T1000 (cell line): ENCODE measurements at places on chromosomes 2 and 18.

GRCh38 chr2:236607471-236608187 is 38.0 kb downstream of the ACKR3 start:
- no peak for DNase-seq

DNA sequence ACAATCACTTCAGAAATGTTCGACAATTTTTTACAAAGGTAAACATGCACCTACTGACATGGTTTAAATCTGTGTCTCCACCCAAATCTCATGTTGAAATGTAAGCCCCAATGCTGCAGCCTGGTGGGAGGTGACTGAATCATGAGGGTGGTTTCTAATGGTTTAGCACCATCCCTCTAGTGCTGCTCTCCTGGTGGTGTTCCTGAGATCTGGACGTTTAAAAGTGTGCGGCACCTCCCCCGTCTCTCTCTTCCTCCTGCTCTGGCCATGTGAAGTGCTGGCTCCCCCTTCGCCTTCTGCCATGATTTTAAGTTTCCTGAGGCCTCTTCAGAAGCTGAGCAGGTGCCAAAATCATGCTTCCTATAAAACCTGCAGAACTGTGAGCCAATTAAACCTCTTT is 28.3 kb downstream of the MAP3K2 start:
- DNase-seq = no peak

DNA sequence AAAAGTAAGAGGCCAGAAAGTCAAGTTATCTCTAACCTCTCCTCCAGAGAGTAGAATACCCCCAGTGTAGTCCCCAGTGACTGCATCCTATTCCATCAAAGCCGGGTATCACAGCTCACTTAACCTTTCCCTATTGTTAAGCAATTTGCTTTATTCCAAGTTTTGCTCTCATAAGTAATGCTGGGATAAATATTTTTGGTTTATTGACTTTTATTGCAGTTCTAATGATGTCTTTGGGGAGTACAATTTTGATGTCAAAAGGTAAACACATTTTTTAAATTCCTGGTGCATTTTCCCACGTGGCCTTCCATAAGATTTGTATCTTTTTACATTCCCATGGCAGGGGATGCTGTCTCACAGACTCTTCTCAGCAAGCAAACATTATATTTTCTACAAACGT is 43.3 kb downstream of the CMPK2 start:
- DNase-seq = no peak

- no peak for DNase-seq
Observed at GRCh38 chr2:38386377-38386776, 9.3 kb upstream of the ATL2 start.

DNA sequence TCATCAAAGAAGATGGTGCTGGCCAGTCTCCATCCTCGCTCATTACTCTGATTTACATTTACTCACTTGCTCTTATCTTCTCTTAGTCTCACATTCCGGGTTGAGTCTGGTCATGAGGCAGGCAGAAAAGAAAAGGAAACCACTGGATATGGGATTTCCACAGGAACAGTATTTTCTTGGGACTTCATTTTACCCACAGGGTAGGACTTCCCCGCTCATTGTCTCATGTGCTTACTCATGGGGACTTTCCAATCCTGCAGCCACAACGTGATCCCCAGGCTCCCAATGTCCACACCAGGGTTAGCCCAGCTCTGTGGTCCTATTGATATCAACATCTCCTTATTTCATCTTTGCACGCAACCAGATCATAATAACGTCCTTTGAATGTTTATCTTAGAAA is 373.8 kb downstream of the TMEM182 start:
- DNase-seq = peak; percentile 55

GRCh38 chr2:240584486-240585031 is 2.0 kb upstream of the CAPN10 start:
- no peak for DNase-seq

DNA sequence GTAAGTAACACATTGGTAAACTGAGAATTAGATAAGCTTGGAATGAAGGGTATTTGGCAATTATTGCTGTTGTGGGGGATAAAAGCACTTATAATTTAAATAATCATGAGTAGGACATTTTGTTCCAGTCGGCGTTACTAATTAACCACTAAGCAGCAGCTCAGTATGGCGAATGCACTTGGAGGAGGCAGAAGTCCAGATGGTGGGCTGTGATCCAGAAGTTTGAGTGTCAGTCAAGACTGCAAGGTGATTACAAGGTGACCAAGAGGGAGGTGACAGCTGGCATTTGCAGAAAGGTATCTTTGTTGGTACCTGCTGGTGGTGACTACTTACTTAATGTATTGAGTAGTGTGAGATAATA is 643.6 kb upstream of the FAM98A start:
- DNase-seq = no peak

GRCh38 chr2:240645801-240646175 is 20.5 kb downstream of the GPR35 start:
- DNase-seq = no peak
